ENCODE measurements at places on chromosomes 7 and 10.

- no peak for DNase-seq
Observed at GRCh38 chr7:110168010-110168409, 922.9 kb upstream of the LRRN3 start.

GRCh38 chr7:22730921-22731654, 4.1 kb downstream of the IL6 start:
- no peak for DNase-seq

GRCh38 chr10:57952741-57953140, 315.0 kb downstream of the IPMK start:
- no peak for DNase-seq

- DNase-seq = no peak
Observed at GRCh38 chr10:28631896-28632583, 45.3 kb upstream of the BAMBI start.

DNA sequence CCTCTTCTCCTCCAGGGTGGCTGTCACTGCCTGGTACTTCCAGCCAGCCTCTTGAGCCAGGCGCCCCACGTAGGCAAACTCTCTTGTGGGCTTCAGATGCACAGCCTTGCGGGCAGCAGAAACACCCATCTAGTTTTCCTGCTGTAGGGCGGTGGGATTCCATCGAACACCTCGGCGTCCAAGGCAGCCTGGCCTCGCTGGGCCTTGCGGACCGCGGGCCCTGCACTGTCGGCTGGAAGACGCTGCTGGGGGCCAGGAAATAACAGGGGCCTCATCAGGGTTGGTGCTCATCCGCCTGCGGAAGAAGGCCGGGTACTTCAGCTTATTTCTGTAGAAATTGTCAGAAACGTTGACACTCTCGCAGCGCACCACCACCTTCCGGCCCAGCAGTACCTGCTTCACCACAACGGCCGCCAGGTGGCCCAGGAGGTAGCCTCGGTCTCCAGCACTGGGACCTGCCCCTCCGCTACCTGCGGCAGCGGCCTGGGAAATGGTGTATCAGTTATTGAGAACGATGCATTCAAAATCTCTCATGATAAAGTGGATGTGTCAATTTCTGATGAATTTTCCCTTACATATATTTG, 61.1 kb downstream of the WDFY4 start:
- DNase-seq = no peak

- DNase-seq = no peak
Observed at GRCh38 chr10:72740528-72740927, 48.6 kb downstream of the MCU start.

DNA sequence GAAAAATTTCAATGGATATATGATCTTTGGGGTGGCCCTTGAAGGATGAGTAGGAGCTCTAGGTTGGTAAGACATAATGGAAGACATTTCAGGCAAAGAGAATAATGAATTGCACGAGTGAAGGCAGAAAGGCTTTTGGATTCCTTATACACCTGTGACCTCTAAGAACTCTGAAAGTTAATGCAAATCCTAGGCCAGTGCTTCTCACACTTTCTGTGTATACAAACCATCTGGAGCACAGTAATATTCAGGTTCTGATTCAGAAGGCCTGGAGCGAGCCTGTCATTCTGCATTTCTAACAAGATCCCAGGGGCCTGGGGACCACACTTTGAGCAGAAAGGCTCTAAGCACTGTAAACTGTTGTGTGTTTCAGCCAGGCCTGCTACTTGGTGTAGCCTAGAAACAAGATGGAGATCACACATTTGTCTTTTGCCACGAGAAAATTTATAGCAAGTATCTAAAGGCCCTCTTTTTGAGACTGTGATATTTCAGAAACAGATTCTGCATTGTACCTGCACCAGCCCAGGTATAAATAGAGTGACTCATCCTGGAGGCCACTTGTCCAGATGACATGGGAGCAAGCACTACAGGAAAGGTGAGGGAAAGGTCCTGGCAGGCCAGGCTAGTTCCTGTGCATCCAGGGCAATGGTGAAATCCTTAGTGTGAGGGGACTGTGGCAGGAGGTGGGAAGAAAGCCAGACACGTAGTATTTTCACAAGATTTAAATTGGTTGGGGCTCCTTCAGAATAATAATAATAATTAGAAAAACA, 24.4 kb downstream of the MRPS33 start:
- DNase-seq = no peak

- no peak for DNase-seq
Observed at GRCh38 chr10:116691635-116692034, 50.7 kb downstream of the HSPA12A start.

GRCh38 chr7:19944363-19945120, 171.1 kb upstream of the TMEM196 start:
- no peak for DNase-seq

GRCh38 chr10:96587264-96588059, 650 bp upstream of the TM9SF3 start:
- DNase-seq = peak; percentile 67

DNA sequence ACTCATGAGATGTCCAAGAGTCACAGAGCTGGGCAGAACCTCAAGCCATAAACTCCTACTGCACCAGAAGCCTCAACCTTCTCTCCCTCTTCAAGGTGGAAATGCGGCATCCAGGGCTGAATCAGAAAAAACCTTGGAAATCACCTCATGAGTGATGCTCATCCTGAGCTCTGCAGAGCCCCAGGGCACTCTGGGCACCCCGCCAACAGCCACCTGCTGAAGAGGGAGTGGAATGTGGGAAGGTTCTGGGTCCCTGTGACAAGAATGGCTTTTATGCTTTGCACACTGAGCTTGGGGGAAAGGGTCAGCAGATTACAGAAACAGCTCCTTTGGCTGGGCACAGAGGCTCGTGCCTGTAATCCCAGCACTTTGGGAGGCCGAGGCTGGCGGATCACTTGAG, 18.8 kb downstream of the NUDT1 start:
- DNase-seq = no peak

- no peak for DNase-seq
Observed at GRCh38 chr10:125693524-125693847, 10.5 kb upstream of the TEX36 start.

DNA sequence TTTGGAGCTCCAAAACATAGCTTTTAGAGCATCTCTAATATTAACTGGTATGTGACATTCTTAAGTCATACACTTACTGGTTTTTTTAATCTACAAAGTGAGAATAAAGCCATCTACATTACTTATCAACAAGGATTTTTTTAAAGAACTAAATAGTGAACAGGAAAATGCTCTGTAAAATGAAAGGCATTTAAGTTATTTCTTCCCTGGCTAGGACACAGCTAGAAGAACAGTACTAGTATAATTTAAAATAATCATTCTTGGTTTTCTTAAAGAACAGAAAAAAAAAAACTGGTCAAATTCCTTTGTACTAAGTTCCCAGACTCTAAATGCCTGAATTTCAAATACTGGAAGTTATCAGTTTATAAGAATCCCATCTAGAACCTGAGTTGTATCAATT, 139.5 kb downstream of the SRPK2 start:
- DNase-seq = no peak

DNA sequence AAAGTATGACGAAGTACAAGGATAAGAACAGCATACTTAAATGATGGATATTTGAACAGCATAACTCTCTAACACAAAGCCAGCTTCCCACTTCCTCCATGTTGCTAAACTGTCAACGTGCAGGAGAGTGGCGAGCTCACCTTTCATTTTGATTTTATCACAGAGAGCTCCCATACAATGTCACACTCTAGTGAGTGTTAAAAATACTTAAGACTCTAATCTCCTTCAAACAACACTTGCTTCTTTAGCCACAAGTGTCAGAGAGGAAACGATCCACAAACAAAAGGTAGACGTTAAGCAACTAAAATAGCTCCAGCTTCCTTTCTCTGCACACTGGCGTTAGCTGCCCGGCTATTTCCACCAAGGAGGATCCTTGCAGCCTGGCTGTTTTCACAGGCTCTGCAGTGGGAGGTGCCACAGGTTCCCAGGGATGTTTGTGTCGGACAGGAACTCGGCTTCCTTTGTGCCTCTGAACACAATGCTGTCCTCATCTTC, 194.6 kb downstream of the COBL start:
- no peak for DNase-seq

DNA sequence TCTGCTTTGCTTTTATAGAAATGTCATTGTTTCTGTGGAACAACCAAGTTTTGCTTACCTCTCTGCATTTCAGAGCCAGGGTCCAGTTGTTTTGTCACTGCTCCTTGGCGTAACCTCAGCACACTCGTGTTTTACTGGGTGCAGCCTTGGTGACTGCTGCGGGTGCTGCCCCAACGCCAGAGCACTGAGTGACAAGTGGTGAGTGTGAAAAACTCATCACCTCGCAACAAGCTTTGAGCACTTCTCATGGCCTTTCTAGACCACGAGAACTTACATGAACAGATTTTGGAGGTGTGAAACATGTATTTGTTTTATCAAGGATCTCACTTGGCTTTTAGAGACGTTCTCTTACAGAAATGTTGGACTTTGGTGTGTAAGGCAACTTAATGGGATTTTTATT, 31.0 kb downstream of the GLRX3 start:
- no peak for DNase-seq

GRCh38 chr7:100166317-100166940, 2.0 kb downstream of the GAL3ST4 start:
- no peak for DNase-seq

DNA sequence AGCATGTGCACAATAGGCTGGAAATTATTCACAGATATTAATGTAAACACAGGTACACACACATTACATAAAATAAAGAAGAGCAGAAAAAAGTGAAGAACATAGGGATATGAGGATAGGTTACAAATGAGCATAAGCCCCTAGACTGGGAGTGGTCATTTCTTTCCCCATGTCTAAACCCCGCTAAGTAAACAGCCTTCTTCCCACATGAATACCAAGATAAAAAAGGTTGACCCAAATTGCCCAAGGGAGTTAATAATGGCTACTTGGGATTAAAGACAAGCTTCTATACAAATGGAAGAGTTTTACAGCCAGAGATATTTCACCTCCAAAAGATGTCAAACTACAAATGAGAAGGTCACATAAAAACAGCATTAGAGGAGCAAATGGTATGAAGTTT, 527.1 kb upstream of the CELF2 start:
- no peak for DNase-seq

DNA sequence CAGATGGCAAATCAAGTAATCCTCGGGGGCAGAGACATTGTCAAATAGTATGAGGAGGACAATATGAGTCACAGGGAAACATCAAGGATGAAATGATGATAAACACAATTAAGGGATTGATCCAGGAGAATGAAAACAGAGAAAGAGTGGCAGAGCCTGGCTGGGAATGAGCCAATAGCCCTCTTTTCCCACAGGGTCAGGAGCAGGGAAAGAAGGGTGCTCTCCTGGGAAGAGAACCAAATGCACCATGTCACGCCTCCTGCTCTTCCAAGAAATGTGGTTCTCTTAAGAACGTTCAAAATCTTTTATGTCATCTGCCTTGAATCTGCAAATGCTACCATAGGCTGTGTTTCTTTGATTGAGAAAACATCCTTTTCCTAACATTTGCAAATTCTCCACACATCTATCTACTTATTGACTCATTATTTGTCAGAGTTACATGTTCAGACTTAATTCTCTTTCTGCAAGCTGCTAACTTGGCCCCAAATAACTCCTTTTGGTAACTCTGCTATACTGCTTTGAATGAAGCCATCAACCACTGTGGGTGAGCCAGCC, 50.6 kb downstream of the HIPK2 start:
- no peak for DNase-seq

DNA sequence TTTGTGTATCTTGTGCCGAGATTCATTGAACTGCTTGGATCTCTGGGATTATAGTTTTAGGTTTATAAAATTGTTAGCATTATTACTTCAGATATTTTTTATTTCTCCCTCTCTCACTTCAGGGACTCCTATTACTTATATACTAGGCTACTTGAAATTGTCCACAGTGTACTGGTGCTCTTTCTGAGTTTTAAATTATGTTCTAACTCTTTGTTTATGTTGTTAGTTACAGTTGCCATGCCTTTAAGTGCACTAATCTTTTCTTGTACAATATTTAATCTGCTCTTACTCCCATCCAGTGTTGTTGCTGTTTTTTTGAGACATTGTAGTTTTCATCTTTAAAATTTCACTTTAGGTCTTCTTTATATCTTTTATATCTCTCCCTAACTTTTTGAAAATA, 13.1 kb downstream of the PLEKHS1 start:
- no peak for DNase-seq

GRCh38 chr10:63197344-63198092, 64.4 kb downstream of the NRBF2 start:
- no peak for DNase-seq

- DNase-seq = peak; percentile 49
Observed at GRCh38 chr7:40717242-40717641, 582.4 kb downstream of the SUGCT start.

DNA sequence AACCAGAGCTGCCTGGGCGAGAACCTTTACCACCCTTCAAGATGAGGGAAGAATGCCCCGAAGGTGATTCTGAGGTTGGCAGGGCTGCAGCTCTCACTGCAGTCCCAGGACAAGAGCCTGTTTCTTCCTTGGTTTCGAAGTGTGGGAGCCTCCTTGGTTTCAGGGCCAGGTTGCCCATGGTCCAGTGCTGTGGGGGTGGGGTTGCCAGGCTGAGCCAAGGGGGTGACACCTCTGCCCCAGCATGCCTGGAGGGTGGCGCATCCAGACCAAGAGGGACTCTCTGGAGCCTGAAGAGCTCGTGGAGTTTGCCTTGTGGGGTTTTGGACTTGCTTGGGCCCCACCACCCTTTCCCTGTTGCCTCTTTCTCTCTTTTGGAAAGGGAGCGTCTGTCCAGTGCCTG, 41.3 kb downstream of the WDR37 start:
- no peak for DNase-seq

- peak; percentile 42 for DNase-seq
Observed at GRCh38 chr7:80661729-80662128, 23.3 kb downstream of the CD36 start.

DNA sequence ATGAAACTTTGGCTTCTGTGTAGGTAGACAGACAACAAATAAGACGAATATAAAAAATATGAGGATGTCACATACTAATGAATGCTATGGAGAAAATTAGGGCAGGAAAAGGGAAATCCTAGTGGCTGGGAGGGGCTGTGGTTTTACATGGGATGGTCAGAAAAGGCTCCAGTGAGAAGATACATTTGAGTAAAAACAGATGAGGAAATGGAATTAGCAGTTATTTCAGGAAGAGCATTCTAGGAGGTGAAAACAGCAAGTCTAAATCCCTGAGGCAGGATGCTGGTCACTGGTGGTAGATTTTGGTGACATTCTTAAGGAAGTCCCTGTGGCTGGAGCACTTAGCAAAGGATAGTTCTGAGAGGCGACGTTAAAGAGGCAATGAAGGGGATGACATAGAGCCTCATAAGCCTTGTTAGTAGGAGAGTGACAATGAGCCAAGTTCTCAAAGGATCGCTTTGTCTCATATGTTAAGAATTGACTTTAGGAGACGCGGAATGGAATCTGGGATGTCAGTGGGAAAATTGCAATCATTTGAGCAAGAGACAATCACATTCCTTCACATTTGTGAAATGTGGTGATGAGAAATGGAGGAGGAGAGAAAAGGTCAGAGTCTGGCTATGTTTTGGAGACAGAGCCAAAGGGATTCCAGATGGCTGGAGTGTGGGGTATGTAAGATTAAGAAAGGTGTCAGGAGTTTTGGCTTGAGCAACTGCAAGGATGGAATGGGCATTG, 384.7 kb upstream of the FZD8 start:
- DNase-seq = no peak

GRCh38 chr7:115533785-115534184, 496.8 kb downstream of the TFEC start:
- no peak for DNase-seq

All from hematopoietic multipotent progenitor cell treated with erythropoietin and hydrocortisone succinate and interleukin-3 and kit ligand, for 6 days (in vitro differentiated cells).